ENCODE measurements at places on chromosomes 7 and 10.

GRCh38 chr7:68789597-68789996 is 808.7 kb upstream of the AUTS2 start:
- peak; percentile 4 for DNase-seq

- DNase-seq = no peak
Measured at GRCh38 chr10:2263561-2263960, 526.2 kb upstream of the ADARB2 start.

GRCh38 chr7:13014011-13014410 is 326.6 kb downstream of the ARL4A start:
- DNase-seq = no peak

DNA sequence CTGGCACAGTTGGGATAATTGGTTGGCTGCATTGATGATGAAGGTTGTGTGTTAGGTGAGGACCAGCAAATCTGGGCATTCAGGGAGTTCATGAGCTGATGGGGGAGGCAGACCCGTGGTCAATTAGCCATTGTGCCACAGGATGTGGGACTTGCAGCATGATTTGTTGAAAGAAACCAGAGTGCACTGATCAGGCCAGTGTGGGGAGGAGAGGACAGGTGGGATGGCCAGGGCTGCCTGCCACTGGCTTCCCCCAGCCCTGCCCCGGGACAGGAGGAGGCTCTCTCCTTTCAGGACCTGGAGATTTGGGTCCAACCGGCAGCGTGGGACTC is 4.3 kb downstream of the CLIP2 start:
- no peak for DNase-seq

GRCh38 chr7:113402005-113402404 is 283.7 kb upstream of the SMIM30 start:
- DNase-seq = no peak

DNA sequence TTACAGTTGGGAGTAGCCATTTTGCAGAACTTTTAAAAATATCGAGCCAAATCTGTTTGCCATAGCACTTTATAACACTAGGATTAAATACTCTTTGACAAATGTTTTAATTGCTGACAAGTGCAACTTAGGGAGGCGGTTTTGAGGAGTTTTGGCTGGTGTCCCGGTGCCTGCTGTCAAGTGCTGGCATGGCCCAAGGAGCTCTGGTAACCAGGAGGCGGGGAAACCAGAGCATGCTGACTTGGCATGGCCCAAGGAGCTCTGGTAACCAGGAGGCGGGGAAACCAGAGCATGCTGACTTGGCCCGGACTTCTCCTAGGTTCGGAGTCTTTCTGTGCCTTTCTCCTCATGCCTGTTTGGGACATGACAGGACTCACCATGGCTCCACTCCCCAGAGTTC is 30.8 kb upstream of the ZNF32 start:
- DNase-seq = peak; percentile 30

- DNase-seq = no peak
Measured at GRCh38 chr10:131119626-131120355, 191.7 kb downstream of the TCERG1L start.

DNA sequence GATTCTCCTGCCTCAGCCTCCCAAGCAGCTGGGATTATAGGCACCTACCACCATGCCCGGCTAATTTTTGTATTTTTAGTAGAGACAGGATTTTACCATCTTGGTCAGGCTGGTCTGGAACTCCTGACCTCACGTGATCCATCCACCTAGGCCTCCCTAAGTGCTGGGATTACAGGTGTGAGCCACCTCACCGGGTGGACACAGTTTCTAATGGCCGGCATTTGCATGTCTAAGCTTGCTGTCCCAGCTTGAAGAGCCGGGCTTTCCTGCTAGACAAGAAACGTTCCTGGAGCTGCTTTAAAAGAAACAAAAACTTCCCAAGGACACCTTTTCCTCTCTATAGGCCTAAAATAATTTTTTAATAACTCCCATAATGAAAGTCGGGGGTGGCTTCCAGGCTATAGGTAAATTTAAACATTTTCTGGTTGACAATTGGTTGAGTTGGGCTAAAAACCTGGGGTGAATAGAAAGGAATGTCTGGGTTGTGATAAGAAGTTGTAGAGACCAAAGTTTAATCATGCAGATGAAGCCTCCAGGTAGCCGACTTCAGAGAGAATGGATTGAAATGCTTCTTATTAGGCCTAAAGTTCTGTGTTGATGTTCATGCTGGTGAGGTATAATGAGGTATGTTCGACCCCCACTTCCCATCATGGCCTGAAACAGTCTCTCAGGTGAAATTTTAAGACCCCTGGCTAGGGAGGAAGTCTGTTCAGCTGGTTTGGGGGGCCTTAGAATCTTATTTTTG is 8.8 kb downstream of the ACADSB start:
- no peak for DNase-seq

- peak; percentile 24 for DNase-seq
Measured at GRCh38 chr10:7756360-7756992, 31.3 kb downstream of the KIN start.

DNA sequence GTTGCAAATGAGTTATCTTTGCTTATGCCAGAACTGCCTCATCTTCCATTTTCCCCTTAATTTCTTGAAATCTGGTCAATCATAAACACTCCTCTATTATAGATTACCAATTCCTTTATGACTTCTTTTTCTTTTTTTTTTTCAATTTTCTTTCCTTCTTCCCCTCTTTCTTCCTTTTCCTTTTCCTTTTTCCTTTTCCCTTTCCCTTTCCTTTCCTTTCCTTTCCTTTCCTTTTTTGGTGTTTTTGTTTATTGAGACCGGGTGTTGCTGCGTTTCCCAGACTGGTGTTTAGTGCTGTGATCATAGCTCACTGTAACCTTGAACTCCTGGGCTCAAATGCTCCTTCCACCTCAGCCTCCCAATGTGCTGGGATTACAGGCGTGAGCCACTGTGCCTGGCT is 151.4 kb upstream of the FOXP2 start:
- no peak for DNase-seq

GRCh38 chr7:25669961-25670841 is 441.9 kb upstream of the NPVF start:
- DNase-seq = peak; percentile 17

DNA sequence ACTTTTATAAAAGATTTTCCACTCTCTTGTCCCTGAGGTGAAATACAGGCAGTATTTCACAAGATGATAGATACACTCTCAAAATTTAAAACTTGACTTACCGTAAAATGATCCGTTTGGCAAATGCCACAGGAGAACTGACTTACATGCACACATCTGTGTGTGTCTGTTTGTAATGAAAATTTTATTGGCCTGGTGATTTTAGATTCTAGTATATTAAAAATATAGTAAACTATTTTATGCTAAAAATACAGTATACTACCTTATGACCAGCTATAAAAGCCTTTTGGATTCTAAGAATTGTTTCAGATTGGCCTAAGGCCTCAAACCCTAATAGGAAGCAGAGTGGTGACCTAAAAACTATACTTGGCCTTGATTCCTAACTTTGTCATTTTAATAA is 362.7 kb downstream of the IPMK start:
- DNase-seq = no peak

GRCh38 chr7:17640730-17641377 is 299.4 kb downstream of the SNX13 start:
- DNase-seq = peak; percentile 56

DNA sequence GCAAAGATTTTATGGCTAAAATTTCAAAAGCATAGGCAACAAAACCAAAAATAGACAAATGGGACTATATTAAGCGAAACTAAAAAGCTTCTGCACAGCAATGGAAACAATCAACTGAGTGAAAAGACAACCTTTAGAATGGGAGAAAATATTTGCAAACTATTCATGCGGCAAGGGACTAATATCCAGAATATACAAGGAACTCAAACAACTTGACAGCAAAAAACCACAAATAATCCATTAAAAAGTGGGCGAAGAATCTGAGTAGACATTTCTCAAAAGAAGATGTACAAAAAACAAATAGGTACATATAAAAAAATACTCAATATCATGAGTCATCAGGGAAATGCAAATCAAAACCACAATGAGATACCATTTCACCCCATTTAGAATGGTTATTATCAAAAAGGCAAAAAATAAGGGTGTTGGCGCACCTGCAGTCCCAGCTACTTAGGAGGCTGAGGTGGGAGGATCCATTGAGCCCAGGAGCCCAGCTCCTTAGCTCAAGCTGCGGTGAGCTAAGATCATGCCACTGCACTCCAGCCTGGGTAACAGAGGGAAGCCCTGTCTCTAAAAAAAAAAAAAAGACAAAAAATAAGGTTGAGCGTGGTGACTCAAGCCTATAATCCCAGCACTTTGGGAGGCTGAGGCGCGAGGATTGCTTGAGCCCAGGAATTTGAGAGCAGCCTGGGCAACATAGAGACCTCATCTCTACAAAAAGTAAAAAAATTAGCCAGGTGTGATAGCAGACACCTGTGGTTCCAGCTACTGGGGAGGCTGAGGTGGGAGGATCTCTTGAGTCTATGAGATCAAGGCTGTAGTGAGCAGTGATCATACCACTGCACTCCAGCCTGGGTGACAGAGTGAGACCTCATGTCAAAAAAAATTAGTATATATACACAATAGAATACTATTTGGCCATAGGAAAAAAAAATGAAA is 4.2 kb upstream of the CCM2 start:
- DNase-seq = no peak

DNA sequence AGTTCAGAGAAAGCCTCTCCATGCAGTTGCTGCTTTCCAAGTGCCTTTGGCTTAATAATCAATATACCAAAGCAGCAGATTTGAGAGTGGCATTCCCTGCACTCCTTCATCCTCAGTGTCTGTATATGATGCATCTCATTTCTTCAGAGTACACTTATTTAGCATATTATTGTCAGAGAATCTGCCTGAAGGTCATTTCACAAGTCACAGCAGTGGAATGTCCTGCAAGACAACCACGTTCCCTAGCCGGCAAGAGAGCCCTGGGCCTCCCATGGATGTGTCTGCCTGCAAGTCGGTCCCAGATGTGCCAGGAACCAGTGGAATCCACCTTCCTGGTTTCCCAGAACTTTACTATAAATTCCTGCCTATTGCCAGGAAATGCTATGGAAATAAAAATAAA is 289.4 kb upstream of the IGFBP3 start:
- DNase-seq = no peak

- no peak for DNase-seq
Measured at GRCh38 chr10:70987396-70988130, 99.2 kb upstream of the PCBD1 start.

- no peak for DNase-seq
Measured at GRCh38 chr7:130297628-130298543, 4.9 kb downstream of the CPA4 start.

GRCh38 chr10:116574797-116575196 is 16.0 kb upstream of the PNLIPRP1 start:
- DNase-seq = no peak

DNA sequence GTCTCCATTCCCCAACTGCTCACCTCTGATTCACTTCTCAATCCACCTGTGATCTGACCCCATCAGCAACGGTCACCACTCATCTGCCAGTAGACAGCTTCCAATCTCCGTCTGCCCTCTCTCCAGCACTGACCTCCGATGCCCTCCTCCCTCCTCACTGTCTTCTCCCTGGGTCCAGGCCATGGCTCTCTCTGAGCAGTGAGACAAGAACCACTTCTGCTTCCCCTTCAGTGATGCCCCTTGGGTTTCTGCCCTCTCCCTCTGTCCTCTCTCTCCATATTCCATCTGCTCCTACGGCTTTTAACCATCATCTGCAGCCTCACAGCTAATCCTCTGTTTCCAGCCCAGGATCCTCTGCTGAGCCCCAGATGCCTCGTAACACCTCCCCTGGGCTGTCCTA is 55.5 kb upstream of the OPALIN start:
- DNase-seq = no peak

GRCh38 chr7:153537271-153537670 is 514.9 kb upstream of the DPP6 start:
- DNase-seq = no peak

GRCh38 chr7:108660465-108660864 is 90.8 kb downstream of the DNAJB9 start:
- no peak for DNase-seq

DNA sequence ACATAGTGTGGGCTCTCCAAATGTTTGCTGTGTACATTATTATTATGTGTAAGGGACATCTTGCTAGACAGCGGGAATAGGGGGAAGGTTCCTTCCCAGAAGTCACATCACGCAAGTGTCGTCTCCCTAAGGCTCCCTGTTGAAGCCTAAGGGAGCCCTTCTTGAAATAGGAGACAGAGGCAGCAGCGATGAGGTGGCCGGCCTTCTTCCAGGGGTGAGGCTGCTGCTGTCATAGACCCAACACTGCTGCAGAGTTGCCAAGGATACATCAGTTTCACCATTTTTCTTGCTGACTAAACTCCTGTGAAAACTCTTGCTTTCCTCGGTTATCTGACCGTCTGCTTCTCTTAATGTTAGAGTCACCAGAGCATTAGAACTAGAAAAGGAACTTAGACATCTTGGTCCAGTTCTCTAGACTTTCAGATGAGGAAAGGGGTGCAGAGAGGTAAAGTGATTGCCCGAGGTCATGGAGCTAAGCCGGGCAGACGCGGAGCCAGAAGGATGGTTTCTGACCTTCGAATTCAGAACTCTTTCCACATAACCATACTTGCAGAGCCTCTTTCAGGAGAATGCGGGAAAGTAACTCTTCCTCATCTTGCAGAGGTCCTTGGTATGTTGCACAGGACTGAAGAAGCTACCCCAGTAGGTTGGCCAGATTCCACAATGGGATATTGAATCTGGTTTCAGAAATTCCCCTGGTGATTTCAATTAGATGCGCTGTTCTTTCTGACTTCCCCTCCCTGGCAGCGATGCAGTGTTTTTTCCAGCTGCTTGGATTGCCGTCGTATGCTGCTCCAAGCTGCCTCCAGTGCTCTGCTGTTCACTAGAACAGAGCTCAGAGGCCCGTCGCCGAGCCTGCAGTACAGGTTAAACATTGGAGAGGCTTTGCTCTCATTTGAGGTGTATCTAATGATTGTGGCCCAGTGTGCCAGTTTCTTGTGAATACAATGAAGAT is 217.1 kb downstream of the CAMK1D start:
- DNase-seq = no peak

DNA sequence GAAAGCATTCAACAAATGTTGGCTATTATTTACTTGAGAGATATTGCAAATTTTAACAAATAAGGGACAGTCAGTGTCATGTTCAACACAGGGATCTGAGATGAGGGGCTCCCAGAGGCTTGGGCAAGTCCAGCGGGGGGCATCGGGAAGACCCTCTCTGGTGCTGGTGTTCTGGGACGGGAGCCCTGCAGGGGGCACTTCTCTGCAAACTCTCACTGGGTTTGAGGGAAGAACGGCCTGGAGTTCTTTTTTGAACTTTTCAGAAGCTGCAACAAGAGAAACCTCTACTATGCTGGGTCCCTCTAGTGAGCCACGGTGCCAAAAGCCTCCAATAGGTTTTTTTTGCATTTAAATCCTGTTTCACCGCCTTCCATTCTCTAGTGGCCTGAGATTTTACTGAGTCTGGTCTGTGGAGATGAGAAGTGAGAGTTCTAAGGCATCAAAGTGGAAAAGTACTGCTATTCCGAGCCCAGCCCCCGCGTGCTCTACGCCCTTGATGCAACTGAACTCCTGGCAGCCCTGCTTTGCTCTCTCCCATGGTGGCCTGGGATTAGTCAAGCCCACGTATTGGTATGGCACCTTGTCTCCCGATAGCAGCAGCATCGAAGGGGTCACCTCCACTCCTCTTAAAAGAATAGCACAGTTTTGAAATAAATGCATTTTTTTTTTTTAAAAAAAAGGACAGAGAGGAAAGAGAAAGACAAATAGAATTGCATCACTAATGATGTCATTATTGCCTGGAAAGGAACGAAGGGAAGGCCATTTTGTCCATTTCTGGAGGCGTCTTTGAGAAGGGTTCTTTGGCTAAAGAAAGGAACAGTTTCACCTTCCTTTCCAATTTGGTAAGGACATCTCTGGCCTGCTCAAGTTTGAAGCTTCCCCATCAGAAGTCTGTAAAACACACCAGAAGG is 43.5 kb downstream of the CLEC2L start:
- no peak for DNase-seq

- no peak for DNase-seq
Measured at GRCh38 chr7:149196705-149197171, 1.4 kb downstream of the ZNF282 start.

GRCh38 chr7:30553141-30553540 is 41.5 kb upstream of the GARS1 start:
- DNase-seq = no peak

All from pons (tissue), 1 donor.